ENCODE measurements at places on chromosomes 12 and 14.

DNA sequence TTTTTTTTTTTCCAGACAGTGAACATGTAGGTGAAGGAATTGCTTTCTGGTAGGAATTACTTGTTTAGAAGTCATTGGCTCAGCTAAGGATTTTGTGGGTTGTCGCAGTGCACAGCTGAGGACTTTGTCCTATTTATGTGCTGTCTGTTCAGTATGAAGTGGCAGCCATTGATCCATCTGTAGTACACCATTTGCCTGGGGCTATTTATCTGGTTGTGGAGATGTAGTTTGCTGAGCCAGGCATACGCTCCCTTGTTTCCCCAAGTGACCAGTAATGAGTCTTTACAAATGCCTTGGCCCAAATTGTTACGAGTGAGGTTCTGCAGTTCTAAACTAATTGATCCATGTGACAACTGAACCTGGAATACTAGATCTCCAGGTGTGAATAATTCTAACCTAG, 140.1 kb downstream of the NRXN3 start:
- DNase-seq = no peak

- DNase-seq = no peak
Measured at GRCh38 chr14:73789989-73790581, 61.5 kb upstream of the PTGR2 start.

GRCh38 chr12:124605150-124605882, 37.9 kb upstream of the NCOR2 start:
- DNase-seq = no peak

- DNase-seq = no peak
Measured at GRCh38 chr14:61300209-61300608, 19.1 kb upstream of the TMEM30B start.

- no peak for DNase-seq
Measured at GRCh38 chr14:101069228-101069549, 165.7 kb upstream of the RTL1 start.

All from activated CD4-positive, alpha-beta T cell treated with anti-CD3 and anti-CD28 coated beads, Interleukin-2, amount 50 U/mL, for 16 hours (primary cell).